ENCODE measurements at places on chromosomes 4 and X.

- DNase-seq: no peak
Observed at GRCh38 chr4:54231768-54232688, 2.9 kb downstream of the PDGFRA start.

- no peak for DNase-seq
Observed at GRCh38 chrX:71235482-71235881, 12.5 kb downstream of the GJB1 start.

DNA sequence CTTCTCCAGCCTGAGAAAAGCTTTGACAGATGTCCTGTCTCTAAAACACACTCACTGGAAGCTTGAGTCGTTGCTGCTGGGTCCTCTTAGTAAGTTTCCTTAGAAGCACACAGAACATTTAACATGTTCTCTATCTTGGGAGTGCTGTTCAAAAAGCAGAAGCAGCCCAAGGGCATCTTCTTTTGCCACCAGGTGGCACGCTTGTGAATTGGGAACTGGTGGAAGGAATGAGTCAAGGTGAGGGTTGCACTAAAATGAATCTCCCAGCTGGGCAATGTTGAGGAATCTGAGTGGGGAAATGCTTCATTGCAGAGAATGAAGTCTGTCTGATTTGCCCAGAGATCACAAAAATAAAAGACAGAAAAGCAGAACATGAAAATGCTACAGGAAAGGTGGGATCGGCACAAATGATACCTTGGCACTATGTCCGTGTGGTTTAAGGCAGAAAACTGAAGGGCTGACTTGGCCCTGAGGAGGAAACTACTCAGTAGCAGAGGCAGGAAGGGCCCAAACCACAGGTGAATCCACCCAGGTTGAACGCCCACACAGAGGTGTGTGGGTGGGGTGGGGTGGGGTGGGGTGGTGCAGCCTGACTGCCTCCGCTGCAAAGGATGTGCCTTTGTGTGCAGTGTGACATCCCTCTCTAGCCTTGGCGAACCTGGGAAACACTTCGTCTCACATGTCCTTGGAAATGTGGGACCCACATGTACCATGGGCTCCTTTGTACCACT, 26.0 kb downstream of the KIT start:
- peak; percentile 40 for DNase-seq

DNA sequence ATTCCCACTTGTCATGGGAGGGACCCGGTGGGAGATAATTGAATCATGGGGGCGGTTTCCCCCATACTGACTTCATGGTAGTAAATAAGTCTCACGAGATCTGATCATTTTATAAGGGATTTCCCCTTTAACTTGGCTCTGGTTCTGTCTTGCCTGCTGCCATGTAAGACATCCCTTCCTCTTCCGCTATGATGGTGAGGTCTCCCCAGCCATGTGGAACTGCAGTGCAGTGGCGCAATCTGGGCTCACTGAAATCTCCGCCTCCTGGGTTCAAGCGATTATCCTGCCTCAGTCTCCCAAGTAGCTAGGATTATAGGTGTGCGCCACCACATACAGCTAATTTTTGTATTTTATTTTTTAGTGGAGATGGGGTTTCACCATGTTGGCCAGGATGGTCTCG, 2.9 kb downstream of the HPGDS start:
- DNase-seq: no peak

DNA sequence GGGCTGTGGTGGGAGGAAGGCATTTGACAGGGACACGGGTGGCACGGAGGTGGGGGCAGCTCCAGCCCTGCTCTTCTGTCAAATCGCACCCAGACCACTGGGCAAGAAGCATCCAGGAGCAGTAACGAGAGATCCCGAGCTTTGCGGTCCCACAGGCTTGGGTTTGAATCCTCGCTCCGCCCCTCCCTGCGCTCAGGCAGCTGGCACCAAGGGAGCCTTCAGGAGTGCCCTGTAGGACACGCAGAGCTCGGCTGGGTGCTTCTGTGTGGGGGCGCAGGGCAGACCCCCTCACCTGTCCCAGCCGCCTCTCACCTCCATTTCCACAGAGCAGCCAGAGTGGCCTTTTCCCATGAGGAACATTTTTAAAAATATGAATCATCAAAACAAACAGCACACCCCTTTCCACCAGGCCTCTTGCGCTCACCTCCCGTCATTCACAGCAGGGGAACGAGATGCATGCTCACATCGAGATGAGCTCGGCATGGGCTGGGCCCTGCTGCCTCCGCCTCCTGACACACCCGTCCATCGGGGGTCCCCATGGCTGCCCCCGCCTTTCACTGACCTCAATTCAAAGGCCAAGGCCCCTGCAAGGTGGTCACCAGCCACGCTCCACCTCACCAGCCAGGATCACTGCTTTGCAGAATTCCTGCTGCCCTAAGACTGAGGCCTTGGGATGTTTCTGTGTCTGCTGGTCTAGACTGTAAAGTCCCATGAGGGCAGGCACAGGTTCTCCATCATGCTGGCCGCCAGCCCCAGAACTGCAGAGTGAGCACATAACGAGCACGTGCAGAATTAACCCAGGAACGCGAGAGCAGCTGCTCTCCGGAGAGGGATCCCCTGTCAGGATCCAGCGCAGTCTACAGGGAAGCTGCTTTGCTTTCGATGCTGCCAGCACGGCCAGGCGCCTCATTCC, 52.7 kb downstream of the ACOX3 start:
- DNase-seq: no peak

GRCh38 chr4:33162122-33162521, 2442.0 kb downstream of the PCDH7 start:
- DNase-seq: no peak

DNA sequence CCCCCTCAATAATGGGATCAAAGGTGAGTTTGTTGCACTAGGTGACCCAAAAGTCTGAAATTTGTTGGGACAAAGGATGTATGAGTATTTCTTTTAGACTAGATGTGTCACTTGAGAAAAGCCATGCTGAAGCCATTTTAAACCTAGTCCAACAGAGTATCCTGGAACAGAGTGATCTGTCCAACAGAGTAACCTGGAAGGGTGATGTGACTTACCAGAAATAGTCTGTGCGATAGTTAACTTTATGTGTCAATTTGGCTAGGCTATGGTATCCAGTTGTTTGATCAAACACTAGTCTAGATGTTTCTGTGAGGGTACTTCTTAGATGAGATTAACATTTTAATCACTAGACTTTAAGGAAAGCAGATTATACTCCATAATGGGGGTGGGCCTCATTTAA, 154.5 kb downstream of the PARM1 start:
- no peak for DNase-seq
